ENCODE measurements at places on chromosomes 2 and 18.

DNA sequence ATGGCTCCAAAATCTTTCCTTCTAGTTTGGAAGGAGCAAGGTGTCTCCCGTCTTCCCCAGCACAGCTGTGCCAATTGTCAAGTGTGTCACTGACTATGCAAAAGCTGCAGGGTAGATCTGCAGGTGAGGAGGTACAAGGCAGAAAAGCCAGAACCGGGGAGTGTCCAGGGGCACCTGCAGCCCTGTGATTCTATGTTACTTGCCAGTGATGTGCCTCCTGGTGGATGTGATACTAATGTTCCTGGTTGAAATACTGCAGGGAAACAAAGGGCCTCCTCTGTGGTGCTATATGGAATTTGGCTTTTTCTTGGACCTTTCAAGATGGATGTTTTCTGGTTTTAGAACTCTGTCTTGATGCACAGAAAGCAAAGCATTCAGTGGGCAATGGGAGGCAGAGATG lies 80.3 kb downstream of the ST6GAL2 start:
- DNase-seq, result no peak

DNA sequence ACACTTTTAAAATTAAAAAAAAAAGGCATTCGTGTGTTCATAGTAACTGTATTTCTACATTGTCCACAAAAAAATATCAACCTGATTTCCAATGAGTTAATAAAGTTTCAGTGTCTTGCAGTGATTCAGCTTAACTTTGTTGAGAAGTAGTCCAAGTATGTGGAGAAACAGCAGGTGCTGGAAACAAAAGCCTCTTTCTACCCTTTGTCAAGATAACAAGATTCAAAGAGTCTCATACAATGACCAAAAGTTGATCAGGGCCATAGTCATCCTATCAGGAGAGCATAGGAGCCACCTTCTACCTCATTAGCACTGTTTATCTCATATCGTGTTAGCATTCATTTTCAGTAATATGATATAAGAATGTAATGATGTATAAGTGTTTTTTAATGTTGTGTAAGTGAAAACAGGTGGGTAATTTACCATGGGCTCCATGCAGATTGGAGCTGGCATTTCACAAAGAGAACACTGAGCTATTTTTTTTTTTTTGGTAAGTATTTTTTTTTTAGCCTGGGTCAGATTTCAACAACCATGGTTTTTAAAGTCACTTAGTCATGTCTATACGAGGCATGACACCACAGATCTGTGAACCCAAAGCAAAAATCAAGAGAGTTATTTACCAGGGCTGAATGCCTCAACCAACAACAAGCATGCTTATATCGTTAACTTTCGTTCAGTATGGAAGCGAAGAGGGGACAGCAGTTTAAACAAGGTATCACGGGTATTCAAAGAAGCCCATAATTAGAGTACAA lies 165.0 kb upstream of the ZNF521 start:
- DNase-seq, result no peak

DNA sequence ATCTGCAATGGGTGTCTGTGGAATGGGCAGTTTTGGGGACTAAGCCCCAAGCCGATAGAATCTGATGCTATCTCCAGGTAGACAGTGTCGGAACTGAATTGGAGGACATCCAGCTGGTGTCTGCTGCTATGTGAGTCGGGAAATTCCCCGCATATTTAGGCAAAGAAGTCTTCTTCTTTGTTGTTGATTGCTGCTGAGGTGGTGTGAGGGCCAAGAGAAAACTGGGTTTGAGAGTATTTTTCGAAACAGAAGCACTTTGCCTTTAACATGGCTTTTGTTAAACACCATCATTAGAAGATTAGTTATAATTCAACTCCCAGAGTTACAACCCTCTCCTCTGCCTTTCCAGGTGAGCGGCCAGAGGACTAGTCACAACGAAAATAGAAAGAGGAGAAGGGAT lies 49.4 kb upstream of the ACTR3 start:
- no peak for DNase-seq

DNA sequence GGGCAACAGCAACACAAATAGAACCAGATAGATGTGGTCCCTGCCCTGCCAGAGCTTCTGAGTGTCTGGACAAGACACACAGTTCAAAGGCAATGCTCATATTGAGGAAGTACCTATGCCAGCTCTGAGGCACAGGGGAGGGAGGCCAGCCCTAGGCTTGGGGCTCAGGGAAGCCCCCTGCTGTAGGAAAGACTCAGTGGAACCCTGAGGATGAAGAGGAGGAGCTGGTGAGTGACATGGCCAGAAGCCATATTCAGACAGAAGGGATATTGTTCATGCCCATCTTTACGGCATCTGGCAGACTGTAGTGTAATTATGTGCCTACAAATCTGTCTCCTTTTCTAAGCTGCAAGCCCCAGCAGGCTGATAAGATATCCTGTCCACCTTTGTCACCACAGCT lies 8.8 kb downstream of the SIGLEC15 start:
- no peak for DNase-seq

Data from pancreas (tissue), 10 donors.